Fibroblast of villous mesenchyme (primary cell): ENCODE measurements at places on chromosomes 6 and 20. TPM values are rescaled to one million over a fixed set of nuclear protein-coding genes. Genes with fewer than 3 reads are reported as not detected.

The AP5S1 gene
- 17.7 and 20.6 TPM in 2 replicates for total RNA-seq

The SFTA2 gene
- total RNA-seq: not detected in 2 replicates

The MRPS10 gene
- total RNA-seq: 47.0 and 66.5 TPM in 2 replicates

The SLC22A2 gene
- total RNA-seq: under 0.01 TPM in 2 replicates

The ZKSCAN8 gene
- total RNA-seq: 14.5 and 20.3 TPM in 2 replicates

The KHDC1L gene
- total RNA-seq: 0.43 TPM in 1 of 2 replicates, not detected in the other

The FAM217A gene
- total RNA-seq: not detected in 2 replicates

The DYNLT2 gene
- 1.3 TPM in 2 replicates for total RNA-seq

The FGD2 gene
- total RNA-seq: not detected in 2 replicates

The RBM24 gene
- 9.0 and 32.4 TPM in 2 replicates for total RNA-seq

The TREM1 gene
- total RNA-seq: not detected in 2 replicates

The ARG1 gene
- not detected in 2 replicates for total RNA-seq

The TXLNB gene
- under 0.01 and 0.32 TPM in 2 replicates for total RNA-seq

The PAK5 gene
- total RNA-seq: not detected in 2 replicates

The MCM9 gene
- total RNA-seq: 14.8 and 15.1 TPM in 2 replicates

The CALHM4 gene
- not detected in 2 replicates for total RNA-seq

The HCRTR2 gene
- not detected in 2 replicates for total RNA-seq

The TSHZ2 gene
- 2.3 and 2.6 TPM in 2 replicates for total RNA-seq

The EPHA7 gene
- total RNA-seq: 0.32 and 0.43 TPM in 2 replicates
